ENCODE measurements at places on chromosomes 5 and 9.

DNA sequence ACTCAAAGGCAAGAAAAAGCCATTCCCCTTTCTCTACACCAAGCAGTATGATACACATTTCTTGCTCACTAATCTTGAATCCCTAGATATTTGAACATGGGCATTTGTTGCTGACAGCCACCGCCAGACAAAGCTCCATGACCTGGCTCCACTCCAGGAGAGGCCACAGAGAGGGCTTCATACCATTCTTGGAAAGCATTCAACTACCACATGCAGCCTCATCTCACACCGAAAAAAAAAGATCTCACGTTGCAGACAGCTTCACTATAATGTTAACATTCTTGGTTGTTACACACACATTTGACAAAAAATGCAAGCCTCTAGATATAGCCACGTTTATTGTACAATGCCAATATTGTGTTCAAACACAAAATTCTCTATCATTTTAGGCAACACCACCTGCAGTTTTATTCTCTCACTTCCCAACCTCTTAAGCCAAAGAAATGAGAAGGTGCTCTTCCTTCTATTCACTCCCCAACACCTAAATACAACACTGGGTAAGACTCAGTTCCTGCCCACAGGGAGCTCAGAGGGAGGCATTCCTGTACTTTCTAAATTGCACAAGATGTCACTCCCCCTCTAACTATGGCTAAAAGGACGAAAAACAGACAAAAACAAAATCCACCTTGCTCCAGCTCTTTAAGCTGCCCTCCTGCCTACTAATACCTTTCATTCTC lies 222.4 kb downstream of the TSSK1B start:
- DNase-seq: no peak

DNA sequence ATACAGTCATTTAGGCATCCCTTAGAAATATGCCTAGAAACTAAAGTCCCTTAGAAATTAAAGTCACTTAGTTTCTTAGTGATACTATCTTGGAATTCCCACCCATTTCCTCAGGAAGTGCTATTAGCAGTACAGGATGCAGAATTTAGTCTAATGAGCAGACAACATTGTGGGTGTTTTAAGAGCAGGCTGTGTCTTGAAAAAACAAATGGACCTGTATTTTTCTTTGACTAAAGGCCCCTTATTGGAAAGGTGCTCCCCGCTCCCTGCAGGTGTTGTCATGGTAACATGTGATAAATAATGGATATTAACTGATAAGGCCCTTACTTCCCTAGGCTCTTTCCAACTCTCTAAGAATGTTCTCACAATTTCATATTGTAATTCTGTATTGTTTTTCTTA lies 38.8 kb upstream of the STARD4 start:
- DNase-seq: no peak

DNA sequence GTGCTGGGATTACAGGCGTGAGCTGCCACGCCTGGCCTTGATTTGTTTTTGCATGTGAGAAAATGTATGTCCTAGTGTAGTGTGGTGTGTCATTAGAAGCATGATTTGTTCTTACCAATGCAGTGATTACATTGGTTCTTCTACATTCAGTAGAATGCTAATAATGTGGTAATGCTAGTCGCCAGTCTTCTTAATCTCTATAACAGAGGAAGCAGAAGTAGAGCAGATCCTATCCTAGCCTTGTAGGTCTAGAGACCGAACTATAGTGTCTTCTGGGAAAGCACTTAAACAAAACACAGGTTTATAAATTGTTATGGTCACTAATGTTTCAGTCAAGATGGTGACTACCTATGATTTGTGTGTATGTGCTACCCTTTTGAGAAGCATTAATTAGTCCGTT lies 197.5 kb upstream of the DMRT1 start:
- no peak for DNase-seq

DNA sequence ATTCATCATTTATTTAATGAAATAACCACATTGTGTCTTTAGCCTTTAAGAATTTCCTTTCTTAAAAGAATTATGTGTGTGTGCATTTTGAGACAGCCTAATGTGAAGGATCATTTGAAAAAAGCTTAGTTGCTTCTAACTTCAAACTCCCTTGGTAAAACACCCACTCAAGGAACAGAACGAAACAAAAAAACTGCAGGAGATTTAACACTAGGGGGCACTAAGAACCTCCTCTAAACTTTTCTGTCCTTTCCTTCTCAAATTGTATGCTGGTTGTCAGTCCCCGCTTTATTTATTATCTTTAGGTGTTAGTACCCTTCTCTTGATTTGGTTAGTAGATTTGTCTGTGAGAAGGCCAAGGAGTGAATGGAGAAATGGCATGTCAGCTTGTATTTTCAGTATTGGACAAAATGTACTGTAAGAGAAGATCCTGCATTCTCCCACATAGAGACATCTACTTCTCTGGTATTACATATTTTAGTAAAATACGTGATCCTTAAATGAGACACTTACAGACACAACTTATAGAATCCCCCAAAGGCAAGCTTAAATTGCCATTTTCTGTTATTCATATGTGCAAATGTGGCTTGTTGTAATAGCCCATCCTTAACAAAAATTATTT lies 229.7 kb downstream of the MRPS30 start:
- DNase-seq: no peak

GRCh38 chr5:136194576-136194975 lies 1.6 kb upstream of the SMIM32 start:
- DNase-seq: no peak

DNA sequence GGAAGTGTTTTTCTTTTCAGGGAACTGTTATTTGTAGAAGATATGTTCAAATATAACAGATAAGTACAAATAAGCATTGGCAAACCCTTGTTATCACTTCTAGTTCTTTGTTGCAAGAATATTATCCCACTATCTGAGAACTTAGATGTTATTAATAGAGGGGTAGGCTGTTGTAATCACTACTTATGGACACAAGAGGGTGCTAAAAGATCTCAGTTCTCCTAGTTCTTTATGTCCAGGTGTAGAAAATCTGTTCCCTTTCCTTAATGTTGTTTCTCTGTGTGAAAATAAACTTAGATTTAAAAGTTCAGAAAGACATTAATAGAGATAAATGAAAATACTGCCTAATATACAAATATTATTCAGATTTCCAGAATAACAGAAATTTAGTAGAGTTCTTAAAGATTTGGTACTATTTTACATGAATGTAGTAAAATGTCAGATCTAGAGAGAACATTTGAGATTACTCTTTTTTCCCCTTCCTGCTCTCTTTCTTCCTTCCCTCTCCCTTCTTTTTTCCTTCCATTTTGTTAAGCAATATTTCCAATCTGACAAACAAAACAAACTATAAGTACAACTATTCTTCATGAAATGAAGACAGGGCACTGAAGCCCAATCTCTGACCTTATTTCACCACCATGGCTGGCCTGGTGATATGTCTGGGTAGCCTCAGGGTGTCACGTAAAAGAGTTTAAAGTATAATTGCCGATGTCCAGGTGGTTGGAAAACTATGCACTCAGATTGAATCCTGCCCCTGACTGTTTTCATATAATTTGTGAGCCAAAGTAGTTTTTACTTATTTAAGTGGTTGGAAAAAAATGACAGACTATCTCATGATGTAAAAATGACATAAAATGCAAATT lies 43.6 kb upstream of the C5orf46 start:
- no peak for DNase-seq

DNA sequence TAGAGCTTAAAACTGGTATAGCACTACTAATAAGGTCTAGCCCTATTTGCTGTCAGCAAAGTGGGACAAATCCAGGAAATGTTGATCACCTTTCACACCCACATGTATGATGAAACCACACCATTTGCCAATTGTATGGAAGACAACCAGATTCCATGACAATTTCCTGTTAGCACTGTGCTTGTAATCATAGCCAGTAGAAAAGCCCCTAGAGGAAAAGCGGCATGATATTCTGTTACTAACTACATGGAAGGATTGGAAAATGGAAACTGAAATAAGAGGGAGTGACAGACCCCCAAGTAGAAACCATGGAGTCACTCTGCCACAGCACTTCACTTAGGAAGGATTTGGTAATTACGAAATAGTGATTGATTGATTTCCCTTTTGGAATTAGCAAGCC lies 923 bp downstream of the SPATA6L start:
- DNase-seq: no peak

DNA sequence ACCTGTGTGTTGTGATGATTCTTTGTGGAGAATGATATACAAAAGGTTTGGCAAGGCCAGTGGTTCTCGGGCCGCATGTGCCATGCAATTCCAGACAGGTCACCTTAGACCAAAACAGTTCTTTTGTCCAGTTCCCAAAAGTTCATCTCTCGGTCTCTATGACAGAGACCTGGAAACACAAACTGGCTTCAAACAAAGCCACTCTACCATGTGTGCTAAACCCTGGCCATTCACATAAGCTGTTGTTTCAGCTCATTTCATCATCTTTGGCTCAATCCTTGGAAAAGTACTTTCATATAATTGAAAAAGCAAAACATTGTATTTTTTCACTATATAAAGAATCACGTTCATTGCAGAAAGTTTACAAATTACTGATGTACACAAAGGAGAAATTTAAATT lies 210.5 kb upstream of the SEMA6A start:
- DNase-seq: no peak

- DNase-seq: peak; percentile 5
These were observed 261.8 kb downstream of the CTNND2 start for GRCh38 chr5:11642438-11642837.

DNA sequence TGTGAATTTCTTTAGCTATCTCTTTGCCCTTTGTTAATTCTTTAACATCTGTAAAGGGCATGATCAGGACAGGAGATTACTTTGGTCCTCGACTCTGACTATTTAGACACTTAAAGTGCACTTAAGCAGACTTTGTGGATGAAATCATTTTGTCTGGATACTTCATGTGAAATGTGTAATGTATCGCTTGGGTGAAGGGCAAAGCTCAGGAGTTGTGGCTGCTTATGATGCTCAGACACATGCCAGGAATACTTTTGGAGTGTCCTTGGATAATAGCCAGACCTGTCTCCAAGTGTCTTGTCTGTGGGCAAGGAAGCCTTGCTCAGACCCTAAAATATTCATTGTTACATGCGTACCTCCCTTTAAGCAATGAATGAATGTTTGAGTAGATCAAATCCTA lies 87.8 kb downstream of the RAI14 start:
- DNase-seq: no peak

DNA sequence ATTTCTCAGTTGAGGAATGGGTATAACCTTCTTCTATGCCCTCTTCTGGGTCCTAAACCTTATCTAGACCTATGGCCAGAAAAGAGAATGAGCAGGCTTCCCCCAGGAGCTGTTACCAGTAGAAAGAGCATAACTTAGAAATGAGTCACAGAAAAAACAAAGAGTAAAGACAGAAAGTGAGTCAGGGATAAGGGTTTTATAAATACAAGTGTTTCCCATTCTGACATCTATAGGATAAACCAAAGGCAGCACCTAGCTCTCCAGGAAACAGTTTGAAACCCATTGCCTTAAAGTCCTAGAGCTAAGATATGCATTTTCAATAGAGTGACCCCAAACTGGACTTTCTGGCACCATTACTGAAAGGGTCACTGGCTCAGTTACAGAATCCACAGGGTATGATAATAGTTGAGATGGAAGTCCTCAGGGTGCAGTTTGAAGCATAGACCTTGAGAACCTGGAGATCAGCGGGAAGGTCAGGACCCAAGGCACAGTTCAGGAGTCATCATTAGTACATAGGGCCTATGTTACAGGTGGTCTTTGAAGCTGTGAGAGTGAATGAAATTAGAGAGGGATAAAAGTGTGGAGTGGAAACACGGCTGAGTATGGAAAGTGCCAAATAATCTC lies 42.7 kb upstream of the LIFR start:
- no peak for DNase-seq

- DNase-seq: no peak
These were observed 79.5 kb downstream of the RIC1 start for GRCh38 chr9:5708414-5708813.

- no peak for DNase-seq
These were observed 223.7 kb downstream of the DMRT2 start for GRCh38 chr9:1273859-1274258.

- no peak for DNase-seq
These were observed 1.9 kb upstream of the NPR2 start for GRCh38 chr9:35789541-35789940.

DNA sequence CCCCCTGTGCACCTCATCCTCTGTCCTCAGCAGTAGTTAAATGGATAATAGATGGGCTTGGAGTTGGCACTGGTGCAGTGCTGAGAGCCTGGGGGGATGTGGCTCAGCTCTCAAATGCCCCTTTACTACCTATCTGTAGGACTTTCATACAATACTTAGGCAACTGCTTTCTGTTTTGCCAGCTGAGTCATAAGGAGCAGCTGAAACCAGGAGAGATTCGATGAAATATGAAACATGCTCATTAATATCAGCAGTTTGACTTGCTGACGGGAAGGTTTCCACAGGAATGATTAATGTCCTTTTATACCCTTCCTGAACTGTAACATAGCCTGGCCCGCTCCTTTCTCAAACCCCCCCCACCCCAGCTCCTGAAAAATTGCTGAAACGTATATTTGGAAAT lies 142.6 kb downstream of the SAXO1 start:
- no peak for DNase-seq

- DNase-seq: no peak
These were observed 2.0 kb upstream of the ARHGEF28 start for GRCh38 chr5:73623901-73624404.

DNA sequence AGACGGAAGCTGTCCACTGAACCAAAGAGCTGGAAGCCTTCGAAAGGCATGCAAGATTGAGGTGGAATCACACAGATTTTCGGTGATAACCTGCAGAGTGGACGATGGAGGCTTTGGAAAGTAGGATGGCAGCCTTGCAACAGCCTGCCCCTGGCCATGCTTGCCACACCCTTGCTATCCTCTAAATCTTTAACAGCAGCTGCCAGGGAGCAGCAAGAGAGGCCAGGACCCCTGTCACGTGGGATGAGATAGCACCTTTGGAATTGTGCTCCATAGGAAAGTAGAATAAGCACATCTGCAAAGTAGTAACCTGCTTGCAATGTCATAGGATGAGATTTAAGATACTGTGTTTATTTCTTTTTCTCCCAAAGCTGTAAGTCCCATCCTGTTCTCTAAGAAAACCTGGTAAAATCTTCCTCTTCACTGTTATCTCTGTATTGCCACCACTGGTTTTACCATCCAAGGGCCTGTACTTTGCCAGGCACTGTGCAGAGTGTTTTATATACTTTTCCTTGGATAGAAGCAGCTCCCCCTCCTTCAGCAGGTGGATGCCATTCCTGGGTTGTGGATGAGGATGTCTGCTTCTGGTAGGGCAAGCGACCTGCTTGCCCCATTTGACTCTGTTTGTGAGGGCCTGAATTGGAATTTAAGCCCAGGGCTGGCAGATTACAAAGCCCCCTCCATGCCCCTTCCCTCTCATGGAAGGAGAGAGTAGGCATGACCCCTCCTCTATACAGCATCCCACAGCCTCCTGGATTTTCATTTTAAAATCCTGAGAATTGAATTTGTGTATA lies 10.1 kb downstream of the TRIO start:
- DNase-seq: no peak

- no peak for DNase-seq
These were observed 40.2 kb upstream of the EXOC3 start for GRCh38 chr5:402615-403359.

DNA sequence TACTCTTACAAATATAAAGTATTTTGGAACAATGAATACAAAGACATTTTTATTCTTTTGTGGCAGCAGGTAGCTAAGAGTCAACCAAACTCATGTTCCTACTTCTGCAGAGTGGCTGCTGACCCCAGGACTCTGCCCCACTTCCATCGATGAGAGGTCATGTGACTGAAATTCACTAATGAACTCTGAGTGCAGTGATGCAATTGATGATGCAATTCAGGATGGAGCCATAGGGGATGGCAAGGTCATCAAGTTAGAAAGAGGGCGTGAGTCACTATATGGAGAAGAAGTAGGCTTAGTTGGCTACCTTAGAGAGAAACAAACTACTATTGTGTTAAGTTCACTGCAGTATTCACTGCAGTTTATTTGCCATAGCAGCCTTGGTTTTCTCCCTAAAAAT lies 340.4 kb downstream of the CTNND2 start:
- DNase-seq: no peak

- no peak for DNase-seq
These were observed 21.7 kb downstream of the IGIP start for GRCh38 chr5:140147460-140147859.

All from stimulated activated CD8-positive, alpha-beta memory T cell treated with anti-CD3 and anti-CD28 coated beads, Interleukin-7, amount 100 ng/mL, for 4 hours (primary cell).